ENCODE measurements at places on chromosomes 2 and 18.

- DNase-seq, result no peak
These were observed 650.4 kb downstream of the RNF144A start for GRCh38 chr2:7567646-7568045.

- DNase-seq, result peak; percentile 39
These were observed 208.9 kb downstream of the KLHL29 start for GRCh38 chr2:23593752-23594459.

GRCh38 chr2:180761224-180761623 is 219.2 kb upstream of the UBE2E3 start:
- no peak for DNase-seq

DNA sequence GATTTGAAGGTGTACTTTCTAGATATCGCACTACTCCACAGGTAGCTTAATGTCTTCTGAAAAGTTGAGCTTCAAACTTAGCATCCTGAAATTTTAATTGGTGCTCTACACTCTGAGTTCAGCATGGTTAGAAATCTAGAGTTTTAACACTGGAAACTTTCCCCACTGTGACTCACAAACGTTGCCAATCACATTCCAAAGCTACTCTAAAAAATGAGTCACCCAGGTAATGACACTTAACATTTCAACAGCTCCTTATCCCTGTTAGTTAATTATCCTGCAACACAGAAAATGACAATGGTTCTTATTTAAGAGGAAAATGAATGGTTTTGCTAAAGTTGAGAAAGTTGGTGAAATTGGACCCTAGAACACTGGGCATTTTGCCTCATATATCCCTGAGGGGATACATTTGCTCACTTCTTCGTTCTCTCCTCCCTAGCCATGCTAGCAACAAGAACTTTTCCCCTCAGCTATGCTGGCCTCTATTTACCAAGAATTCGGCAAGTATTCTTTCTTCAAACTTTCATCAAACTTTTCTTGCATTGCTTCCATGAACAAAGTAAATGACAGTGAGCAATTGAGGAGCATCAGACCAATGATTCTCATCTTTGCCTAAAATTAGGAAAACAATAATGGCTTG is 1024.1 kb upstream of the KLHL29 start:
- no peak for DNase-seq

- no peak for DNase-seq
These were observed 30.1 kb downstream of the SLC8A1 start for GRCh38 chr2:40421631-40422297.

- DNase-seq, result no peak
These were observed 13.1 kb downstream of the KLHL14 start for GRCh38 chr18:32759611-32760167.

DNA sequence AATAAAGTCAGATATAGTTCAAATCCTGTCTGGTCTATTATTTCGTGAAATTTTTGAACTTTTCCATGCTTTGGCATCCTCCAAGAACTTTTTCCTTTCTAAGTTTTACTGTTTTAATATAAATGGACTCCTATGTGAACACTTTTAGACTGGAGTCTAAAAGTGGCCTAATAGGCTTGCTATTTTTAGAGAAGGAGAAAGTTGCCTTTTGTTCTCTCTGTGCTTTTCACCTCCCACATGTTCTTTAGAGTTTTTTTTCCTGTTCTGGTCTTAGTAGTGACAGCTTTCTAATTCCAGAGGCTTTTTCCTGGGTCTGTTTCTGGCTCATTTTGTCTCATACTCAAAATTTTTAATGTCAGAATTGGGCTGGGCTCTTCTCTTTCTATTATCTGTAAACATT is 72.2 kb downstream of the ADAM23 start:
- DNase-seq, result no peak

DNA sequence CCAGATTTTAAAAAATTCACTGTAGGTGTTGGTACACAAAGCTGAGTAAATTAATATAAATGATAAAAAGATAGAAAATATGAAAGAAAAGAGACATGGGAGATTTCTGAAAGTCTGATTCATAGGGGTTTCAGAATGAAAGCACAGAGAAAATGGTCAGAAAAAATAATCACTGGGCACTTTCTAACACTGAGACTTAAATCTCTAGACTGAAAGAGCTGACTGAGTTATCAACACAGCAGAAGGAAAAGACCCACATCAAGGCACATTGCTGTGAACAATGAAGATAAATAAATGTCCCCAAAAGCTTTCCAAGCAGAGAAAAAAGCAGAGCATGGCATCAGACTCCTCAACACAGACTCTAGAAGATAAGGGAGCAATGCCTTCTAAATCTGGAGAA is 277.2 kb downstream of the BCL2 start:
- DNase-seq, result no peak

- no peak for DNase-seq
These were observed 430 bp upstream of the CHMP1B start for GRCh38 chr18:11850821-11851145.

GRCh38 chr2:195382186-195382585 is 274.8 kb upstream of the SLC39A10 start:
- DNase-seq, result no peak

DNA sequence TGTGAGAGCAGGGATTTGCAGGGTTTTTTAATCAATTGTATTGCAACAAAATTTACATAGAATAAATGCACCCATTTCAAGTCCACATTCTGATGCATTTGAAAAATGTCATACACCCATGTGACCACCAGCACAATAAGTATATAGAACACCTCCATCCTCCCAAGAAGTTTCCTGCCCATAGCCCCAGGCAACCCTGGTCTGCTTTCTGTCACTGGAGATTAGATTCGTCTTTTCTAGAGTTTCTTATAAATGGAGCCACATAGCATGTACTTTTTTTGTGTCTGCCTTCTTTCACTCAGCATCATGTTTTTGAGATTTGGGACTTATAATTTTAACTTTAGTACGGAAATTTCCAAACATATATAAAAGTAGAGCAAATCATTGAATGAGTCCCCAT is 127.2 kb upstream of the EPAS1 start:
- no peak for DNase-seq

GRCh38 chr2:80634590-80634989 is 330.0 kb upstream of the LRRTM1 start:
- DNase-seq, result no peak

DNA sequence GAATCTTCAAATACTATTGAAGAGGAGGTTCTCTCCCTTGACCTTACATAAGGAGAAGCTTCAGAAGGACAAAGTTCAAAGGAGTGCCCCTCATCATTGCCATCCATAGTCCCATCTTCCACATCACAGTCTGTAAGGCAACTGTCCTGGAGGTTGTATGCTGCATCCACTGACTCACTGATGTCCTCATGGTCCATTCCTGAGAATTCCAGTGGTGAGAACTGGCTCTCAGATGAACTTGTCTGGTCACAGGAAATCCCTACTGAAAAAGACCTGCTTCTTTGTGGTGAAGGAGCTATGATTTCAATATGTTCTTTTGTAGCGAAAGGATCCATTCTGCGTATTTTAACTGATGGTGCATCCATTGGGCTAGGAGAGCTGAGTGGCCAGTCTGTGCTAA is 52.2 kb downstream of the EIF2AK3 start:
- DNase-seq, result no peak

GRCh38 chr2:48199070-48199469 is 292.8 kb upstream of the FBXO11 start:
- DNase-seq, result no peak

- no peak for DNase-seq
These were observed 26.4 kb downstream of the KCNIP3 start for GRCh38 chr2:95323347-95324155.

- no peak for DNase-seq
These were observed 422.1 kb upstream of the SETBP1 start for GRCh38 chr18:44258576-44258975.

DNA sequence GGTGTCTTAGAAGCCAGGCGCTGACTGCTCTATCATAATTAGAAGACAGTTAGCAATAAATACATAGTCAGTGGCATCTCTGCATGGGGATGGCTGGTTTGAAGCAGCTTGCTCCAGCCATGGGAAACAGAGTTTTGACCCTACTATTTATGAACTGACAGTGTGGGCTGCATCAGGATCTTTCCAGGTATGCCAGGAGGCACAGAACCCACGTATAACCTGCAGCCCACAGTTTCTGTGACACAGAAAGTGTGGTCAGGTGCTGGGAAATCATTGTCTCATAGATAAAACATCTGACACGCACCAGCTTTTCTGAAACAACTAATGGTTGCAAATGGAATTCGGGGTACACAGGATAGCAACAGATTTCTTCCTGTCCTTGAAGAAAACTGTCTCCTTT is 34.7 kb downstream of the INPP4A start:
- no peak for DNase-seq

DNA sequence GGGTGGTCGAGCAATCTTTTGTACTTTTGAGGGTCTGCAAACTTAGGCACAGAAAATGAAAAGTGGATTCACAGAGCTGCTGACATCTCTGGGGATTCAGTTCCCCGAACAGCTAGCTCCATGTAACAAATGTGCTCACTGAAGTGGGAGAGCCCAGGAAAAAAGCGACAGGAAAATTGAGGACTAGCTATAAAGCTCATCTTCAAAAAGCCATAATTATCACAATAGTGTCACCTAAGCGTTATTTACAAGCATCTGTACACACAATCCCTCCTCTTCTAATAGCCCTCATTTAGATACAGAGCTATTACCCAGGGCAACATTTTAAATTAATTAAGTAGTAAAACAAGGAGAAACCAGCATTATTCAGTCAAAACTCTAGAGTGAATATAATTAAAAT is 36.1 kb downstream of the RNF152 start:
- no peak for DNase-seq

GRCh38 chr2:69625078-69625795 is 18.3 kb downstream of the AAK1 start:
- no peak for DNase-seq

DNA sequence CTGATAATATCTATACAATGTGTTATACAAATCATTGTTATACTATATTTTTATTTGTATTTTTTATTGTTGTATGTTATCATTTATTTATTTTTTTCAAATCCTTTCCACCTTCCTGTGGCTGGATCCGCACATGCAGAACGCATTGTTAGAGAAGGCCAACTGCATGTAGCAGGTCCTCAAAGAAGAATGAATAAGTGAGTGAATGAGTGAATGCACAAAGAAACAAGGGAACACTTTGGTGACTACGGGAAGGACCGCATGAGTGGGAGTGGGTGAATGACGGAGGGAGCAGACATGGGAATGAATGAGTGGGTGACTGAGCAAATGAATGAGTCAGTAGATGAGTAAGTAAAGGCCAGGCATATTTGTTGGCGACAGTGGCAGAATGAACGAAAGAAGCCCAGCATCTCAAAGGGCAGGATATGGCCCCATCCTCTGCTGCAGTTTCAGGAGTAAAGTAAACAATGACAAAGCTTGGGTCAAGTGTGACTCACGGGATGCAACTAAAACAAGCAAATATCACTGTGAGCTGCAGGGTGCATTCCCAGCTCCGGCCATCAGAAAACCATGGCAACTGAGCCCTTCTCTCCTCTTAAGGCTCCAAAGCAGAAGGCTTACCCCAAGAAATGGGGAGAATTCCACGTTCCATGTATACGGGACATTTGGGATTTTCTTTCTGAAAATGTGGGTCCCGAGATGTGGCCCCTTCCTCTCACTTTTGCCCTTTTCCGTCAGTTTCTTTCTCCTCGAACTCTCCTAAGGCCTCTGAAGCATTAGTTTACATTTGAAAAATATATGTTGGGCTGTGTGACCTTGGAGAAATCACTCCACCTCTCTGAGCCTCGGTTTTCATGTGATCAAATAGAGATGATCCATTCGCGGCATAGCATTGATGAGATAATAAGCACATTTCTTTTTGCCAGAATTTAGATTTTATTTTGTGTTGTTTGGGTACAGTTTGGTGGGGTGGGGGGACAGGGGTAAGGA is 24.5 kb downstream of the KCNF1 start:
- no peak for DNase-seq

DNA sequence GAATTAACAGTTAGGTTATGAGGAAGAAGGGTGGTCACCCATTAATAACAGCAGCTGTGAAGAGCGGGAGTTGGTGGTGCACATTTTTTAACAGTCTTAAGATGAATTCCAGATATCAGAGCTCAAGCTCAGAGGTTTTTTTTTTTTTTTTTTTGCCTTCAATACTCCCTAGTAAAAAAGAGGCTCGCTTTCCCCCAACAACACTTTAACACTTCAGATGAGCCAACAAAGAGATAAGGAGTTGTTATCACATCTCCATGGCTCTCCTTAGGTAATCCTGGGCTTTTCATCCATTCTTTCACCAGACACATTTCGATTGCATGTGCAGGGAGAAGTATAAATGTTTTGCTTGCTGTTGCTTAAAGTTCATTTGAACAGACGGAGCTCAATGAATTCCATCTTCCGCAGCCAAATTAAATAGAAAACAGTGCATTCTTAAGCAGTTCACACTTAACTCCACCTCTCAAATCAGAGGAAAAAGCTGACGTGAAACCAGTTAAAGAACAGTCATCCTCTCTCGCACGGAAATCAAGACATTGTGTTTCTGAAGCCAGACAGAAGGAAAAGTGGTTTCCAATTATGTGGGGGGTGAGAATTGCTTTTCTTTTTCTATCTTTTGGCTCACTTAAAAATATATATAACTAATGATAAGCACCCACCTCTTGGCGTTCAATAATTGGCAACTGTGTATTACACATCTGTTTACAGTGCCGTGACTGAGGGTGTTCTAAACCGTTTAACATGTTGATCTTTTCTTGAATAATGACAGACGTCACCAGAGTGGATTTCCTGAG is 118.2 kb downstream of the ZNF521 start:
- no peak for DNase-seq

DNA sequence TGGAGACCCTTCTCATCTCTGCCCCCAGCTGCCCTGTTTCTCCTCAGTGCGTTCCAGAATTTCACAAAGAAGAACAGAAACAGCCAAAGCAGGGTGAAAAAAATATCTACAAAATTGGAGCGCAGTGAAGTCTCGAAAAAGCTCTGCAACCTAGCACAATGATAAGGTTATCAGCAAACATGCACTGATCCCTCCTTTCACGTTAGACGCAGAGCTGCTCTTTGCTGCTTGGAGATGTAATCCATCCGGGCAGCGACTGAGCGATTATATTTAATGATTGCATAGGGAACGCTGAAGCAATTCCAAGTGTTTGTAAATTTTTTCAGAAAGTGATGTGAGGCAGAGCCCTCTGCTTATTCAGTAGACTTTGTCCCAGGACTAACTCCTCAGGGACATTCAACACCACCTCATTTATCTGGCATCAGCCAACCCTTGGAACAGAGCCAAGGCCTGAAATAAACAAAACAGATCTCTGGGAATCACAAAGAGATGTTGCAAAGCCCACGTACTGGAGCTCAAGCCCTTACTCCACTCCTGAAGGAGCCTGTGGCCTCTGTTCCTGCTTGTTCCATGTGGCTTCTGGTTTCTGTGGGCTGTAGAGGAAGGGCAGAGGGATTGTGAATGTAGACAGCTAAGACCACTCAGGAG is 172.6 kb upstream of the BCL2L11 start:
- no peak for DNase-seq

GRCh38 chr2:202765436-202765835 is 106.1 kb downstream of the ICA1L start:
- DNase-seq, result no peak

All from NCI-H1092 (cell line).